NCI-H446 (cell line): ENCODE measurements at places on chromosomes 1 and 21.

- DNase-seq, result no peak
Observed at GRCh38 chr1:117104986-117105385, 16.6 kb downstream of the TRIM45 start.

DNA sequence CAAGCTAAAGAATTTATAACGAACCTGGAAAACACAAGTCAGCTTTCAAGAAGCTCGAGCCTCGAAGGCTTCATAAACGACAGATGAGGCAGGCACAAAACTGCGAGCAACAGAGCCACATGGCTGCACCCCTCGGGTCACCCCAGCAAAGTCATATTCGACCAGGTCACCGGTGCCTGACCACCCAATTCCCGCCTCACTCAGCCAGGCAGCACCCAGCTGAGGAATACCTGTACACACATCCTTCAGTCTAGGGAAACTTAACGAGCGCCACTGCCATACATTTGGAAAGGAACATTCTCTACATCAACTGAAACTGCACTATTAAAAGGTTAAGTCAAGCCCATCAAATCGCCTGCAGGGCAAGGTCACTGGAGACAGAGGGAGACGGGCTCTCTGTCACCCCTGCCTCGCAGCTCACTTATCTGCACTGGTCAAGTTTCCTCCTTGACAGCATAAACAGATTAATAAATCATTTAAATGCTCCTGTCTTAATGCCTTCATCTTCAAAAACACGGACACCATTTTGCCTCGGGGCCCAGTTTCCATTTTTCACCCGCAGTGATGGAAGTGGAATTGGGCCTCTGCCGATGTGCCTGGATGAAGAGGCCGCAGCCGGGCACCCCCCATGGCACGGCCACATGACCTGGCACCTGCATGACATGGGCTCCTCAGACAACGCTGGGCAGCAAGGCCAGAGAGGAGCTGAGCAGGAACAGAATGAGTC lies 20.6 kb downstream of the NPHP4 start:
- no peak for DNase-seq

- no peak for DNase-seq
Observed at GRCh38 chr1:208250613-208251012, 6.4 kb upstream of the PLXNA2 start.

GRCh38 chr1:4616831-4617465 lies 37.5 kb upstream of the AJAP1 start:
- no peak for DNase-seq

DNA sequence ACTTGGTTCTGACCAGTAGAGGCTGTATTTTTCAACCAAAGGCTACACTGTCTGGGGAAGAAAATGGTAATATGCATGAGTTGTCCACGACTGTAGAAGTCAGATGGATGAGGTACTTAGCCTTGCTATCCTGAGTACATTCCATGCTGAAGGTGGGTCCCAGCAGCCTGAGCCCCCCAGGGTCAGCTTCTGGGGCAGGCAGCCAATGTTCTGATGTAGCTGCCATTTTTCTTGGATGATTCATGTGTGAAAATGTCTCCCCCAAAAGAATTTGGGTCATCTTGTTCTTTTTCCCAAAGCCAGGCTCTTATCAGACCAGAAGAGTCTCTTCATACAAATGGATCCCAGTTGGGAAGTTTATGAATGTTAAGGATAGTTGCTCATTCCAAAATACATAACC lies 172.2 kb upstream of the UBE2U start:
- DNase-seq, result no peak

DNA sequence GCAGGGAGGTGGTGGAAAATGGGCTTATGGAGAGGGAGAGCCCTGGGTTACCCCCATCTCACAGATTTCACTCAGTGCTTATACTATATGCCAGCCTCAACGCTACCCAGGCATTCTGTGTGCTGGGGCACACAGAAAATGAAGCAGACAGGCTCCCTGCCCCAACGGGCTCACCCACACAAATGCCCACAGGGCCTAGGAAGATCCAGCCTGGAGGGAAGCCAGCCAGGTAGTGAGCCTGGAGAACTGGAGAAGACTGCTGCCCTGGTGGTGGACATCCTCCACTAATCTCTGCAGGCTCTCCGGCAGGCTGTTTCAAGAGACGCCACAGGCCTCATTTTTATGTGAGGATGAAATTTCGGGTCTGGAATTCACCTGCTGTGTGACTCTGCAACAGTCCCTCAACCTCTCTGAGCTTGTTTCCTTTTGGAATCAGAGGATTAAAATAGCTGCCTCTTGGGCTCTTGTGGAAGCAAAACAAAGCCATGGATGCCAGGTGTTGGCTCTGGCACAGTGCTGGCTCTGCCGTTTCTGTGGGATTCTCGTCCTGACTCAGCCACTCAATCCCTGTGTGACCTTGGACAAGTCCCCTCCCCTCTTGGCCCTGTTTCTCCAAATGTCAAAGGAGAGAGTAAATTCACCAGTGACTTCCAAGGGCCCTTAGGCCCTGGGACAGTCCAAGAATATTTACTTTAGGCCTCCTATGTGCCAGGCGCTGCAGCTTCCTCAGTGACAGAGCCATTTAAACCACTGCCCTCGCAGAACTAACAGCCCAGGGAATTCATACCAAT lies 3.6 kb downstream of the PAQR7 start:
- DNase-seq, result no peak

DNA sequence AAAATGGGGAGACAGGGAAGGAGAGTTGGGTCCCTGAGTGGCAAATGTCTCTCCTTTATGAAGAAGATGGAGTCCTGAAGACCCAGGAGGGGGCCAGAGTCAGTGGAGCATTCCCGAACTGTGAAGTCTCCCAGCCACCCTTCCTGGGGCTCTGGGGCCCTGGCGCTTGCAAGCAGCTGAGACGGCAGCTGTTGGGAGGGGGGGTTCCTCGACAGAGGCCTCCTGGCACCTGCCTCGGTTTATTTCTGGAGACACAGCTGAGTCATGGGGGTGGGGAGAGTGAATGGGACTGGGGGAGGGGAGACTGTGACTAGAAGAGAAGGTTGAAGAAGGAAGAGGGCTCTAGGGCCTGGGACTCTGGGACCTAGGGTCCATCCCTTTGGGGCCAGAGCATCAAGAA lies 14.0 kb downstream of the NES start:
- DNase-seq, result no peak

DNA sequence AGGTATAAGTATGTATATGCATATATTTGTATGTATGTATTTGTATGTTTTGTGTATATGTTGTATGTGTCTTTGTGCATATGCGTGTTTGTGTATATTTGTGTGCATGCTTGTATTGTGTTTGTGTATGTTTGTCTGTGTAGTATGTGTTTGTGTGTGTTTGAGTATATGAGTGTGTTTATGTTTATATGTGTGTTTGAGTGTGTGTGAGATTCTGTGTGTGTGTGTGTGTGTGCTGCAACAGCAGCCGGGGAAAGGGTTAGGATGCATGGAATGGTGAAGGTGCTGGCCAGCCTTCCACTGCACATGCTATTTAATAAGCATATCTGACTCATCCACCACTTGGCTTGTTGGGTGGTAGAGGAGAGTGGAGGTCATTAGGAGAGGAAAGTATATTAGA lies 46.6 kb upstream of the RAB4A start:
- peak; percentile 56 for DNase-seq

DNA sequence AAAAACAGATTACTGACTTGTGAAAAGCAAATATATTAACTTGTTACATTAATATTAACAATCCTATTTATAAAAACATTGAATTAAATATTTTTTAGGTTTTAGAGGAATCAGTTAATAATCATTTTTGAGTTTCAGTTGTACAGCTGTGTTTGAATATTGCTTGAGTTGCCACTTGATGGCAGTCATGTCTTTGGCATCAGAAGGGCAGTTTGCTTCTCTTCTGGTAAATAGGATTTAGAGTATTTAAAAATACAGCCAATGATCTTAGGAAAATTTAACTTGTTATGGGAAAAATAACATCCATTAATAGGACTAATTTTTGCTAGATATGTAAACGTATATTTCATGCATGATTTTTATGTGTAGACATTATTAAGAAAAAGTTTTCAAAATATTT lies 234.1 kb downstream of the NCAM2 start:
- peak; percentile 77 for DNase-seq

DNA sequence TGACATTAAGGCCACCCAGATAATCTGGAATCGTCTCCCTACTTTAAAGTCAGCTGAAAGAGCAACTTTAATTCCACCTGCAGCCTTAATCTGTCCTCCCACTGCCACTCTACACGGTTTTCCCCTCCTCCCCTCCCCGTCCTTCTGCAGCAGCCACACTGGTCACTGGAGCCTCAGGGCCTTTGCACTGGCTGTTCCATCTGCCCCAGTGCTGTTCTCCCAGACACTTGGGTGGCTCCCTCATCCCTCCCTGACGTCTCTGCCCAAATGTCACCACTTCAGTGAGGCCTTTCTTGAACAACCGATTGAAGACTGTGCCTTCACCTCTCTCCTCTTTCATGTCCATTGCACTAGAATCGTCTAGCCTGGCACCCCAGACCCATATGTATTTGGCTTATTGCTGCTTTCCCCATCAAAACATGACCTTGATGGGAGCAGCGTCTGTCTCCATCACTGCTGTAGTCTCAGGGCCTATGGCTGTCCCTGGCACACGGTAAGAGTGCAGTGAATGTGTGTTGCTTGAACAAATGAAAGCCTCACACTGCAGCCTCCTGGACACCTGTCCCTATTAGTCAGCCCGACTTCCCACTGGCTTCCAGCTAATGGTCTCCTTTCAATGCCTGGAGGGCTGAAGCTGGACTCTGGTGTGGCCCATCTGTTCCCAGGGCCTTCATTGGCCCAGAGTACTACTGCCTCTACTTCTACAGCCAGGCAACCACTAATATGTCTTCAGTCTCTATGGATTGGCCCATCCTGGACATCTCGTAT lies 10.6 kb upstream of the PRDM16 start:
- no peak for DNase-seq

- DNase-seq, result peak; percentile 51
Observed at GRCh38 chr1:234683861-234684632, 74.1 kb upstream of the IRF2BP2 start.

DNA sequence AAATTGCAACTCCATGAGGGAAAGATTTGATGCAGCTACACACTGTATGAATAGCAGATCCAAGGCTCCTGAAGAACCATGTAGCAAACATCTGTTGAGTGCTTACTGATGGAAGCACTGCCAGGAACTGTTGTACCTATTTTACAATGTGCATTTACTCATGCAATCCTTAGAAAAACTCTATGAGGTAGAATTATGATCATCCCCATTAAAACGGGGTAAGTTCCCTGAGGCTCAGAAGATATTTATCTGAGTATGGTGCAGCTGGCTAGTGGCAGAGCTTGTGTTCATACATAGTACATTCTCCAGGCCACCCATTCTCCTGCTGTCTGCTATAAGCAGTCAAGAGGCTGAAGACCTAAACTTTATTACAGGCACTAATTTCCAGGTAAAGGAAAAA lies 54.4 kb upstream of the C8B start:
- DNase-seq, result no peak

DNA sequence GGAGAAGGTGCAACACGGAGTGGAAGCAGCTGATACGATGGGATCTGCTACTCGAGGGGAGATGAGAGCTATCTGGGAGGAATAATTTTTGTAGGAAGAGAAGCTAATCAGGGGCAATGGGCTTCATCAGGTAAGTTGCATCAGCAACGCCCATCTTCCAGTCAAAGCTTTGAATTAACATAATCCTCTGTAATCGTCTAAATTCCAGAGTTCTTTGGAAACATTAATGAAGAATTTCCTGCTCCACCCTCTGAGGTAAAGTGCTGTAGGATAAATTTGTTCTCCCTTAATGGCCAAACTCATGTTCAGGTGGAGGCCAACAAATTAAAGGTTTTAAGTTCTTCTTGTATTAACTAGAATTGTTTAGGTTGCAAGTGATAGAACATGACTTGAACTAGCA lies 94.0 kb upstream of the KAZN start:
- no peak for DNase-seq

- DNase-seq, result no peak
Observed at GRCh38 chr1:162177126-162177525, 107.6 kb downstream of the NOS1AP start.

DNA sequence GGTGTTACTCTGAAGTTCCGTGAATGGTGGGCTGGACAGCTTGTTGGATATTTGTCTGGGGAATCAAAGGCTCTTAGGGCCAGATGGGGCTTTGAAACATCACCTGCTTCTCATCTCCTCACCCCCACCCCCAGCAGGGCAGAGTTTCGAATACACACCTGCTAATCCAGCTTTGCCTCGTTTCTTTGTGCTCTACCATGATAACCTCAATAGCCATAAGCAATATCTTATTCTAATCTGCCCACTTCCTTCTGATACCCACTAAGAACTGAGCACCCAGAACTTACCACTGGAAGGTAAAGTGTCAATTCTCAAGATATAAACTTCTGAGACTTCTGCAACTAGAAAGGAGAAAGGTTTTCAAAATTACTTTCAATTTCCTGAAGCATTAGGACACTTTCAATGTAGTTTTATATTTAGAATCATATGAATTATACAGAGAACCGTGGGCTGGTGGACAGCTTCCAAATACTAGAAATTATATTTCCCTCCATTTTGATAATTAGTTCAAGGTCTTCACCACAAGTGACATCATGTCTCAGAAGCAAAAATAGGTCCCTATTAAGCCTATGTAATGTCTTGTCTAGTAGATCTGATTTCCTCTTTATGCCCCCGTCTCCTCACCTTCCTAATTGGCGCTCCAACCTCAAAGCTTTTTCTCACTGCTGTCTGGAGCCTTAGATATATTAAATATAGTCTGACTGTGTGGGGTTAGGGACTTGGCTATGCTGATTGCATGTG lies 64.4 kb upstream of the NEK2 start:
- DNase-seq, result no peak

DNA sequence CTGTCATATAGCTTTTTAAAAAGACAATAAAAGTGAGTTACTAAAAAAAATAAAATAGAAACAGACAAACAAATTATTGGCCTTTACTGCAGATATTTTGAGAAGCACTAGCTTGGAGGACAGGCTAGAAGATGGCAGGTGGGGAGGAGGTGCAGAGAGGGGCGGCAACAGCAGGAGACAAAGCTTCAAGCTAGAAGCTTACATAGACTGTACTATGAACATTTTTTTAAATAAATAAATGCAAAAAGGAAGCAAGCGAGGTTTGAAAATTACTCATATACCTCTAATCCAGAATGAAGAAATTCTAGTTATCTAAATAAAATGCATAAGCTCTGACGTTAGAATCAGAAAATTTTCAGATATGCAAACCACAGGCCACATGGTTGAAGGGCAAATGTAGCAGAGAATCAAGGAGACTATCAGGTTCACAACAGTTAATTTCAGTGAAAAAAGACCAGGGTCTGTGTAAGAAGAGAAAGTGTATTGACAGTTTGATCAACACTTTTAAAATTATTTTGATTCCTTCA lies 54.9 kb downstream of the NRIP1 start:
- DNase-seq, result no peak

DNA sequence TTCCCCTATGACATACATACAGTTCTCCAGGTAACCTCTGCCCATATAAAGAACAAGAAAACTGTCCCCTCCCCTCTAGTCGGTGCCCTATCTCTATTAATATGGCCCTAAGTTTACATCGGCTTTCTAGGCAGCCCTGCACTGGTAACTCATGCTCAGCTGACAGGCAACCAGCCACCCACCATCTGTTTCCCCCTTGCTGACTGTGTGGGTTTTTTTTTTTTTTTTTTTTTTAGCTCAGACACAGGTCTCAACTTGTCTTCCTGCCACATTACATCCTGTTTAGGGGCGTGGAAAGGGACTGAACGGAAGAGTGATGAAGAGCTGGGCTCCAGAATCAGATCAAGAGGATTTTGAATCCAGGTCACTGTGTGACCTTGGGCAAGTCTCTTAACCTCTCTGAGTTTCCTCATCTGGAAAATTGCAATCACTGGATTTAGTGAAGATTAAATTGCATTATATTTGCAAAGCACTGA lies 14.0 kb downstream of the LAPTM5 start:
- no peak for DNase-seq
